ENCODE measurements at places on chromosomes 3 and 15.
A peak's percentile ranks its signal among the peaks of the same experiment; 100 is the strongest.

GRCh38 chr15:60010858-60011257, 6.7 kb downstream of the FOXB1 start:
- no peak for DNase-seq

- DNase-seq, result no peak
Observed at GRCh38 chr3:54427501-54427900, 305.1 kb downstream of the CACNA2D3 start.

- DNase-seq, result no peak
Observed at GRCh38 chr3:150035301-150035779, 64.6 kb upstream of the PFN2 start.

- no peak for DNase-seq
Observed at GRCh38 chr15:47258521-47258920, 458.8 kb upstream of the SEMA6D start.

- no peak for DNase-seq
Observed at GRCh38 chr3:150252462-150252861, 155.6 kb upstream of the TSC22D2 start.

GRCh38 chr3:69085168-69085832, 563 bp downstream of the ARL6IP5 start:
- peak; percentile 29 for DNase-seq

DNA sequence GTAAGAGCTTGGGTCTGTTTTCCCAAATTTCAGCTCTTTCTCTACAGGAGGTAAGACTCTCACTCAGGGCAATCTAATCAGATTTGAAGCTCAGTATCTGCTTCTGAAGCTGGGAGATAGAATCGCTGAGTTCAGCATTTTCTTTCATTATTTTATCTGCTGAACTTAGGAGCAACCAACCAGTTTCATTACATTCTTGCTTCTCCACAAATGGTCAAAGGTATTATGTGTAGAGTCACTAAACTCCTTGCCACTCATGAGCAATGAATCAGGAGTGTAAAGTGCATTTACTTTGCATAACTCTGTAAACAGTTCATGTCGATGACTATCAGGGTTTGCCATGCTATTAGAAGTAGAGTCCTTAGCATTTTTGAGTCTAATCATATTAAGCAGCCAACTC, 249.4 kb downstream of the CHL1 start:
- no peak for DNase-seq

GRCh38 chr3:23650371-23651140, 155.2 kb upstream of the UBE2E1 start:
- peak; percentile 73 for DNase-seq

DNA sequence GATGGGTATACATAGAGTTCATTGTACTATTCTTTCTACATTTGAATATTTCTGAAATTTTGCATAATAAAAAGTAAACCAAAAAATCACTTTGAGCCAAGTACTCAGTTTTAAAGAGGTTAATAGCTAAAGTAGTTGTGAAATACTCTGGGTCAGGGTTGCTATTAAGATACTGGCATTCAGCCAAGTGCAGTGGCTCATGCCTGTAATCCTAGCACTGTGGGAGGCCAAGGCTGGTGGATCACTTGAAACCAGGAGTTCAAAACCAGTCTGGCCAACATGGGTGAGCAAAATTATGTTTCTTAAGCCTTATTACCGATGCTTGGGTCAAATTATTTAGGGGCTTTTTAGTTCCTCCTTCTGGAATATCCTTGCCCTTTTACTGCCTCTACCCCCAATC, 122.0 kb upstream of the MELTF start:
- DNase-seq, result peak; percentile 29

- peak; percentile 60 for DNase-seq
Observed at GRCh38 chr3:49173116-49173791, 1.9 kb downstream of the KLHDC8B start.

- no peak for DNase-seq
Observed at GRCh38 chr3:60366486-60366885, 884.8 kb downstream of the FHIT start.

- no peak for DNase-seq
Observed at GRCh38 chr3:129424185-129424841, 4.1 kb downstream of the EFCAB12 start.

DNA sequence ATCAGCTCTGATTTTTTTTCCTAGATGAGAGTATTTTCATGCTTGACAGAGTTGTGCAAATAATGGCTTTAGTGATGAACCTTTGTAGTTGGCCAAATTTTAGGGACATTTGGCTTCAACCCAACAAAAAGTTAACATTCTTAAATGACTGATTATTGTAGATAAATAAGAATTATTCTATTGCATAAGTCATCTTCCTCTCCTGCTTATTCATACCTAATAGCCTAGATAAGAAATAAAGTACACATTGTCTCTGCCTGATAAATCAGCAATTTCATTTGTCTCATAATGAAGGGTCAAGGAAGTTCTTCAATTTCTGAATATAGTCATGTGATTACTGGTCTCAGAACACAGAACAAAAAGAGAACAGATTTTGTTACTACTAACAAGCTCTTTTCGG, 428.9 kb upstream of the IL12A start:
- no peak for DNase-seq

- DNase-seq, result peak; percentile 34
Observed at GRCh38 chr15:53522991-53523390, 236.5 kb downstream of the WDR72 start.

DNA sequence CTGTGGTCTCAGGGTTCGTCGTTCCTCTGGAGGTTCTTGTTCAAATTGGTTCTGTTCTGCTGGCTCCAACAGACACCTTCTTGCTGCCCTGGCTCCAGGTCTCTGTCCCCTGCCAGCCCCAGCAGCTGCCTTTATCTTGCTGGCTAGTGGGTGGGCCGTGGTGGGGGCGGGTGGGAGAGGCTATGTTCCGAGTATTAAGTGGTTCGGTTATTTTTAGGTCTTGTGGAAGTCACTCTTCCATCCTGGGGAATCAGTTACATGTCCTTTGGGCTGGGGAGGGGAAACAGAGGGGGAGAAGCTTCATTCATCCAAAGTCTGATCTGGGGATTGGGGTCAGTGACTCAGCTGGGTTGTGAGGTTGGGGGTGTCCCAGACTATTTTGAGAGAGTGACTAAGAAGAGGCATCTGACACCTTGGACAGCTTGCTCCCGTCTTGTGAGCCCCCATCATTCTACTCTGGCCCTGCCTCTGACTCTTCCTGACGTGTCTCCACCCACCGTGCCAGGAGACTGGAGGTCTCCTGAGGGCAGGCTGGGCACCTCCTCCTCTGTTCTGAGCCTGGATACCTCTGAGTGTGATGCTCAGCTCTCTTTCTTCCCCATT, at the start of gene XIRP1:
XIRP1 (minus strand) TSS at position 106 of the 603 bp plus-strand sequence. CDS start 3,150 bp downstream, outside the sequence.
- no peak for DNase-seq

DNA sequence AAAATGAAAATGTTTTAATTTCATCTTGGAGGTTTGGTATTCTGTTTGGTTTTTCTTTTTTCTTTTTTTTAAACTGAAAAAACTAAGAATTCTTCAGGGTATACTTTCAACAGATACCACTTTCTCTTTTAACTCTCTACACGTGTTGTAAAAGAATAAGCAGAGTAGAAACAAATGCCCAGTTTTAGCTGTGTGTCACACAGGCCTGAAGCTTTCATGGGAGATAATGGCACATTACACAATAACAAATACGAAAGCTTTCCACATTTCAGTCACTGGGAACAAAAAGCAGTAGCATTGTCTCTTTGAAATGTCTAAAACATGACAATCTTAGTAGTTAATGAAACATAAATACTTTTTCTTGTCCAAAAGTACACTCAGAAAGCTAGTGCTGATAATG, 818.5 kb downstream of the TBL1XR1 start:
- DNase-seq, result no peak

DNA sequence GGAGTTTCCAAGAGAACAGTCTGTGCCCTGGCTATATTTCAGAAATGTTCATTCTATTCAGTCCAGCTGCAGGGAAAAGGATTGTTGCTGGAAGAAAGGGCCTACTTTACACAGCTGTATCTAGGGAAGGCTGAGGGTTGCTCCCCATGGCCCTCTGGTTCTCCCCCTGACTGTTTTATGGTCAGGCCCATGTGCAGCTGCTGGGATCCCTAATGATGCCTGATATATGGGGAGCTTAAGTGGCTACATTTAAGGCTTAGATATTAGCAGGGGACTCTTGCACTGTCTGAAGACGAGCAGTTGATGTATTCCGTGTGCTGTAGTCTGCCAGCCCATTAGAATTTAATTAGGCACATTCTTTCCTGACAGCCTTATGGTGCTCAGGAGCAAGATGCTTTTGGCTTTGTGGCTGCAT, 72.0 kb downstream of the FAM43A start:
- peak; percentile 85 for DNase-seq

DNA sequence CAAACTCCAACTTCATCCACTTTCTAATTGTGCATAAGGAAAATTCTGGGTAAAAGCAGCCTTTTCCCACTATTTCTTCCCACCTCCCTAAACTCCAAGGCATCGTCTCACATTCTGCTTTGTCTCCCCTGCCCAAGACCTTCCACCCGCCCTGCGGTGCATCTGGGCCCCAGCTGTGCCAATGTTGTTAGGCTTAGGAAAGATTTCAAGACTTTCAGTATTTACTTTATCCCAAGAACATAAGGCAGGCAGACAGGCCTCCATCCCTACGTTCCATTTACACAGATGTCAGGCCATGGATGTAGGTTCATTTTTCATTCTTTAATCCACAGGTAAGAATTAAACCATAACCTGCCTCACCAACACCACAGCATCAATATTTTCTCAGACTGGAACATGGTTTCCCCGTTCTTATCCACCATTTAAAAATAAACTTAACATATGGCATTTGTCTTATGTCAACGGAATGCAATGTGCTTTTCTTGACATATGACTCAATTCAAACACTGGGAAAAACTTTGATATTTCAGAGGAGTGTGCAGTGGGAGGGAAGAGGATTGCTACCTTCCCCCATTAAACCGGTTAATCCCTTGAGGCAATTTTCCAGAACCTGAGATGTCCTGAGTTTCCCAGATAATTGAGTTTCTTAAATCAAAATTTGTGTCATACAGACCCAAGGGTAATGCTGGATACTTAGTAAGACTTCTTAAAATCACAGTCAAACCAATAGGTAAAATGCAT, 238.0 kb upstream of the LRIG1 start:
- peak; percentile 33 for DNase-seq

DNA sequence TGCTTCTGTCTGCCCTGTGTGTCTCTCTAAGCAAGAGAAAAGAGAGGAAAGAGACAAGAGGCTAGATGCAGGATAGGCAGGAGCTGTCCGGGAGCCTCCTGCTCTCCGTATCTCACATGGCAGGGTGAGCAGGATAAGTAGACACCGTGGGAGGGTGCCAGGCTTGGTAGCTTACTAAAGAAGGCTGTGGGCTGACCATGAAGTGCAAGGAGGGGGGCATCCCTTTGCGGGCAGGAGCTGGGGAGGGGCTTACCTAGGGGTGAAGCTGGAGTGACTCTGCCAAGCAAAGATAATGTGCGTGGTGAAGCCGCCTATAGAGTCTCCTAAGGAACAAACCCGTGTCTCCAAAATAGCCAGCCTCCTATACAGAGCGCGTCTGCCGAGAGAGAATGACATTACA, 33.7 kb upstream of the TMC3 start:
- no peak for DNase-seq

DNA sequence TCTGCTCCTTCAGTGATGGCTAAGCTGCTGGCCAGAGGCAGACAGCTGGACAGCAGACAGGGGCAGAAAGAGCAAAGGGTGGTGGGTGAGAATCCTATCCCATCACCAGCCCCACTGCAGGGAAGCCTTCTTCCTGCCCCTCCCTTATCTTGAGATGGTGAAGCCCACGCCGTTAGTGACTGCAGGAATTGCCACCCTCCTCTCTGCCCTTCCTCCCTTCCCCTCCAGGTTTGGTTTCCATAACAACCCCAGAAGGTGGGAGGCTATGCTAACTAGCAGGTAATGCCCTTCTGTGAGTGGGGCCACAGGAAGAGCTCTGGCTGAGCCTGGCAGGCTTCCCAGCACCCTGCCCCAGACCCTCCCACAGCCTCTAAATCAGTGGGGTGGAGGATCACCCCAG, 32.8 kb downstream of the SCN5A start:
- DNase-seq, result no peak

GRCh38 chr3:23203708-23204330, 692 bp downstream of the UBE2E2 start:
- DNase-seq, result peak; percentile 25

DNA sequence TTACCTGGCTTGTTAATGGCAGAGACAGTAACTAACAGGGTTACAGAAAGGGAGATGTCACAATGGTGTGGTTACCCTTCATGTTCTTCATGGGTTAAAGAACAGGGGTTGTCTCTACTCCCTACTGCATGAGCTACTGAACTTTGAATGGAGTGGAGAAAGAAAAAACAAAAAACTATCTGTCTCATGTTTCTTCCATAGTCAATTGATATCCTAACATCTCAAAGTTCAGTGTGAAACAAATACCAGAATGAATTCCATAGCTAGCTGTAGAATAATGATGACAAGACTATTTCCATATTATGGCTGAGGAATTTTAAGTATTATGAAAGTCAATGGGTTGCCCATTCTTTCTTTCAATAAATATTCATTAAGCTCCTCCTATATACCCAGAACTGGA, 161.3 kb upstream of the LPP start:
- no peak for DNase-seq

GRCh38 chr3:134897391-134898141, 102.5 kb downstream of the EPHB1 start:
- DNase-seq, result no peak

GRCh38 chr3:114179575-114179974, 723 bp upstream of the DRD3 start:
- DNase-seq, result peak; percentile 4

- DNase-seq, result no peak
Observed at GRCh38 chr3:13768453-13768852, 111.4 kb downstream of the WNT7A start.

GRCh38 chr3:117019082-117019713, 309.6 kb downstream of the TUSC7 start:
- peak; percentile 87 for DNase-seq

GRCh38 chr3:185089343-185089742, 63.5 kb downstream of the C3orf70 start:
- no peak for DNase-seq

GRCh38 chr3:10228248-10228950, 19.9 kb upstream of the TATDN2 start:
- peak; percentile 26 for DNase-seq

DNA sequence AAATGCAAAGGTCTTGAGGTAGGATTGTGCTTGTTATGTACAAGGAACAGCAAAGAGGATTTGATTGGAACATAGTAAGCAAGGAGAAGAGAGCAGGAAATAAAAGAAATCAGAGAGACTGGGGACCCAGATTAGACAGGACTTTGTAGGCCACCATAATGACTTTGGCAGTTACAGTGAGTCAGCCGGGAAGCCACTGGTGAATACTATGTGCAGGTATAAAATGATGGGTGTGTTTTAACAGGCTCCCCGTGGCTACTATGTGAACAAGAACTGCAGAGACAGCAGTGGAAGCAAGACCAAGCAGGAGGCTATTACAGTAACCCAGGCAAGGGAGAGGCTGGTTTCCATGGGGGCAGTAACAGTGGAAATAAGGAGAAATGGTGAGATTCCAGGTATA, 55.2 kb downstream of the NPTN start:
- DNase-seq, result no peak

DNA sequence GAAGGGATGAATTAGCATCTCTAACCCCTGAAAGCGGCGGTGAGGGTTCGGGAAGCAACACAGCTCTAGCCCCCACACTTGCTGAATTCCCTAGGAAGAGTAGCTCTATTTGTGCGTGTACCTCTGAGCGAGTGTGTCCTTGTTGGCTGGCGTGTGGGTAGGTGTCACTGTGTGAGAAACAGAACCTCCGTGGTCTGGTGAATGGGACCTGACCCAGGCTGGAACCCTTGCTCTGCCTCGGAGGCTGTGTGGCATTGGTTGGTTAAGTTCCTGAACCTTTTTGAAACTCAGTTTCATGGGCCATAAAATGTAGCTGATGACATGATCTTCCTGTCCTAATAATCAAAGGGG, 414 bp upstream of the TMEM115 start:
- no peak for DNase-seq

- no peak for DNase-seq
Observed at GRCh38 chr15:62223020-62223419, 57.9 kb upstream of the C2CD4B start.
